Forelimb muscle (tissue), 1 donor: ENCODE measurements at places on chromosomes 5 and 9. TPM values are rescaled to one million over a fixed set of nuclear protein-coding genes. Genes with fewer than 3 reads are reported as not detected.

DNA sequence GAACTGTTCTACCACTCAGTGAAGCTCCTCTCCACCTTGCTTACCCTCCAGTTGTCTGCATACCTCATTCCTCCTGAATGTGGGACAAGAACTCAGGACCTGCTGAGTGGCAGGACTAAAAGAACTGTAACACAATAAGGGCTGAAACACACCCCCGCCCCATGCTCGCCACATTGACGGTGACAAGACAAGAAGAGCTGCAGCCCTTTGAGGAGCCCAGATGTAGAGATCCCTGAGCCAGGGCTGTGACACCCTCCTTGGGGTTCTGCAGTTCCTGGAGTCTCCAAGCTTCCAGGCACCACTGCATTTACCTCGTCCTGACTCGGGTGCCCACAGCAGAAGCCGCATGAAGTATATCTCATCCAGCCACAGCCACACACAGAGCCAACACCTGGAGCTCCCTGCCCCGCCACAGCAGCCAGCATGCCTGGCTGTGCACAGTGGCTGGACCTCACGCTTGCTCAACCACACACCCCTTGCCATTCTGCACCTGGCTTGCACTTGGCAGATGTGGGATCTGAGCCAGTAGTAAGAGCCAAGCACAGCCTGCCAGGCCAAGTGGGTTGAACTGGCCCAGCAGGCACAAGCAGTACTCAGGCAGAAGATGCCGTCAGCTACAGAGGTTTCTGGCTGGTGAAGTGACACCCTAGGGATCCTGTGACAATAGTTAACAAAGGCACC is 166.1 kb downstream of the RNF180 start:
- DNase-seq = no peak

- no peak for DNase-seq
These were observed 4.4 kb downstream of the CEP72 start for GRCh38 chr5:616484-617039.

GRCh38 chr5:142316051-142316450 is 8.8 kb downstream of the SPRY4 start:
- DNase-seq = no peak

RAD50 gene
- polyA plus RNA-seq = 22.9 TPM

NPM1 gene
- polyA plus RNA-seq = 946 TPM
